CD4-positive, alpha-beta T cell (primary cell): ENCODE measurements at places on chromosomes 1 and 21.
A peak's percentile ranks its signal among the peaks of the same experiment; 100 is the strongest.

- DNase-seq: no peak
Observed at GRCh38 chr1:7770669-7770996, 463 bp upstream of the VAMP3 start.

DNA sequence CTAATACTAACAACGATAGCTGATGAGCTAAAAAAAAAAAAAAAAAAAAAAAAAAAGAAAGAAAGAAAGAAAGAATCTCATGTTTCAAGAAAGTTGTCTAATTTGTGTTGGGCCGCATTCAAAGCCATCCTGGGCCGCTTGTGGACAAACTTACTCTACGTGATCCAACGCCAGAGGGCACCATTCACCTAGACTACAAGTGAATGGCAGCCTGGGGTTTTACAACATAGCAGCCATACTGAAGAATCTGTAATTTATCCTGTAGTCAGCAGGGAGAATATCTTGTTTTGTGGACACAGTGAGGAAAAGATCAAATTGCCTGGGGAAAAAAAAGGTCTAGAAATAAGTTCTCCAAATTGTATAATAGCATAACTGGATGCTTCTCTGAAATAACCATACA lies 47.0 kb downstream of the CYP2J2 start:
- DNase-seq: peak; percentile 59

DNA sequence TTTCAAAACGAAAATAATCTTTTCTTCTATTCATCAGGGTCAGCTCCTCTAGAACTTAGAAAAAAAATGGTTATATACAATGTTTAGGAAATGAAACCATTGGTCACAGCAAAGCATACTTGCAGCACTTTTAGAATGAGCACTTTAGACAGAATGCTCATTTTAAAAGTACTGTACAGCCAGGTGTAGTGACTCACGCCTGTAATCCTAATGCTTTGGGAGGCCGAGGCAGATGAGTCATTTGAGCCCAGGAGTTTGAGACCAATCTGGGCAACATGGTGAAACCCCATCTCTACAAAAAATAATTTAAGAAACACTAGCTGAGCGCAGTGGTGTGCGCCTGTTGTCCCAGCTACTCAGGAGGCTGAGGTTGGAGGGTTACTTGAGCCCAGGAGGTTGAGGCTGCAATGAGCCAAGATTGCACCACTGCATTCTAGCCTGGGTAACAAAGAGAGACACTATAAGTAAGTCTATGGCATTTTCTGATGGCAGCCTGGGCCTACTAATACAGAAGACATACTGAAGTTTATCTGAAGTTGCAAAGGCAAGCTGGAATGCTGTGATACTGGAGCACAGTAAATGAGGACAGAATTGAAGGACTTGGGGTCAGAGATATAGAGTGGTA lies 48.9 kb upstream of the ZNF326 start:
- no peak for DNase-seq

- no peak for DNase-seq
Observed at GRCh38 chr1:203151362-203152157, 24.0 kb downstream of the ADORA1 start.

GRCh38 chr1:59750328-59751003 lies 64.3 kb upstream of the HOOK1 start:
- DNase-seq: no peak

GRCh38 chr1:173193639-173194038 lies 13.5 kb downstream of the TNFSF4 start:
- DNase-seq: no peak

- DNase-seq: no peak
Observed at GRCh38 chr1:11286735-11287410, 13.9 kb downstream of the UBIAD1 start.

DNA sequence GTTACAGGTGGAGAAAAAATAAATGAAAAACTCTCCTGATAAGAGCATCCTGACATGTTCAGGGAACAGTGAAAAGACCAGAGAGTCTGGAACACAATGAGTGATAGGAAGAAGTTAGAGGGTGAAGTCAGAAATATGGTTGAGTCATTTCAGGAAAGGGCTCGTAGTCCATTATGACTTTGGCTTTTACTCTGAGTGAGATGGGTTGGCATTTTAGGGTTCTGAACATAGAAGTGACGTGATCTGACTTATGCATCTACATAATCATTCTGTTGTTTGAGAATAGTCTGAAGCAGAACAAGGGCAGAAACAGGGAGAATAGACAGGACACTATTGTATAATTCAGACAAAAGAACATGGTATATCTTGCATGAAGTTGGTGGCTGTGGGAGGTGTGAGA lies 5.8 kb downstream of the HMCN1 start:
- no peak for DNase-seq

DNA sequence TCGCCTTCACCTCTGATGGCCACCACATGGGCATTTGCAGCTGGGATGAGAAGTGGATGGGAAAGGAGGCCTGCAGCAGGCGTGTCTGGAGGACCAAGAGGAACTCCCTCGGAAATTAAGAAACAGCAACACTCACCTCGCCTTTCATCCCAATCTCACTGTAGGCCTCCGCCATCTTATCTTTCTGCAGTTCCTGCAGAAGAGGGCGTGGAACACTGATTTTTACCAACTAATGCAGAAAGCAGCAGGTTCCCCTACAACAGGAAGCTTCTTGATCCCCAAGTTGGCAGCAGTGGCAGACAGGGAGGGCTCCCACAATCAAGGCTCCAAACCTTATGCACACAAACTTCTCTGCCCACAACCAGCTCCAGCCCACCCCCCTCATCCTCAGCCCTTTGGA lies 84.4 kb downstream of the CD247 start:
- no peak for DNase-seq

GRCh38 chr1:111032295-111032897 lies 68.7 kb upstream of the LRIF1 start:
- peak; percentile 57 for DNase-seq

DNA sequence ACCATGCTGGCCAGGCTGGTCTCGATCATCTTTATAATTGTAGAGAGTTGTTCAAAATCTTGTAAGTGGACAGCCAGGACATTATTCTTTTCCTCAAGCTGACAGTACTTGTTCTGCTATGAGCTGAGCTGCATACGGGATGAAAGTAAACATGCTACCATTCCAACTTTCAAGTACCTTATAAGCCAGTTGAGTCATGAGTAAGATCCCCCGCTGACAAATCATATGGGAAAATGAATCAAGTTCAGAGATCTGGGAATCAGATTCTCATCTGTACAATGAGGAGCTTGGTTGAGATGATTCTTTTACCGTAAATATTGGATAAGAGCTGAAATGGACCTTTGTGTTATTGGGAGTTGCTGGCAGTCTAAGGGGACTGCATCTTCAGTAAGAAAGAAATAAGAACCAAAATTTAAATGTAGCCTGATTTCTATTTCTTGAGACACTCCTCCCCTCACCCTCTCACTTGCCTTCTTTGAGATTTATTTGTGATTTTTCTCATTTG lies 62.7 kb downstream of the CENPF start:
- DNase-seq: no peak
